CD14-positive monocyte (primary cell): ENCODE measurements at places on chromosomes 2 and 18. TPM values are rescaled to one million over a fixed set of nuclear protein-coding genes. Genes with fewer than 3 reads are reported as not detected.

ZNF804A gene
- polyA plus RNA-seq = 0.70 and 0.83 TPM in 2 replicates

DNA sequence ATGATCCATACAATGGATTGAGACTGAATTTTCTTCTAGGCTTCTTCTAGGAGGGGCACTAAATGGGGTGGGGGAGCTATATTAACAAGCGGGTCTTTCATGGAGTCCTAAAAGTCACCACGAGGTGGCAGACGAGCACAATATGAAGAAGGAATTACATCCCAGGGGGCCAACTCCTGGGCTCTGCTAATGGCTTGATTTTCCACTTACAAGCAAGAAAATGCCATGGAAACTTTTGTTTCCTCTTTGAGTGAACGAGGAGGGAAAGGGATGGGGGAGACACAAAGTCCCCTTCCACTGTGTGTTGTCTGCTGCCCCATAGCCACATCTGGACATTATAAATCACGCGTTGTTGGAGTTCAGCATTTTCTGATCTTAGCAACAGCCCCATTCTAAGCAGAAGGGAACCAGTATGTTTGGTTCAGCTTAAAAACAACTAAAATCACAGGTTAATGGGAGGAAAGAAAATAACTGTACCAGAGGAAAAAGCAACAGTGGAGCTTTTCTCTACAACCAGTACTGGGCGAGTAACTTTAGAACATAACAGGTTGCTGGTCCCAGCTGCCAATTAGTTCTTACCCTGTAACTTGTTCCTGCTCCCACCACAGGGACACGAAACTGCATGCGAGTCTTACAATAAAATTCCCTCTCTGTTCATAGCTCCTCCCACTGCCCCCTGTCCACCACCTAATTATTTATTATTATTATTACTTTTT lies 285.0 kb upstream of the PARD3B start:
- H3K36me3 ChIP-seq = no peaks in the 10 kb centered on the region
- peaks cover 24% of the 10 kb centered on the region for H3K4me1 ChIP-seq
- peak; percentile 37 for DNase-seq
- no peaks in the 10 kb centered on the region for H3K27me3 ChIP-seq
- H3K27ac ChIP-seq = no peak overlapping the region
- no peak overlapping the region for H3K4me3 ChIP-seq

DNA sequence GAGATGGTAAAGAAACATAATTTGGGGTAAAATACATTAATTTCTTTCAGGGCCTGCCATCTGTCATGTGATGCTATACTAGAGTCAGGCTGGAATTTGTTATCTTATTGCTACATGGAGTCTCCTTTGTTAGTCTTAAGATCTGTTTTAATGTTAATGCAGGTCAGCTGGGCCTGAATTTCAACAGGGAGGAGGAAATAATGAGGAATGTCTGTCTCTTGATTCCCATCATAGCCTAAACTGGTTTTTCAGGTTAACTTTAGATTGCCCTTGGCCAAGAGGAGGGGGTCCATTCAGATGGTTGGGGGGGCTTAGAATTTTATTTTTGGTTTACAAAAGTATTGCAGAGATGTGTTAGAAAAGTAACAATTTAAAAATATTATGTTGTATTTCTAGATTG lies 19.0 kb upstream of the FEZ2 start:
- no peak for DNase-seq
- no peak overlapping the region for H3K4me3 ChIP-seq
- H3K27ac ChIP-seq = no peak overlapping the region
- no peaks in the 10 kb centered on the region for H3K4me1 ChIP-seq

- no peaks in the 10 kb centered on the region for H3K27me3 ChIP-seq
- H3K4me3 ChIP-seq = no peak overlapping the region
- no peaks in the 10 kb centered on the region for H3K36me3 ChIP-seq
- DNase-seq = no peak
These were observed 44.1 kb downstream of the CD28 start for GRCh38 chr2:203750346-203751068.

GRCh38 chr18:56508370-56509036 lies 129.9 kb downstream of the TXNL1 start:
- DNase-seq = no peak
- H3K27me3 ChIP-seq = no peaks in the 10 kb centered on the region
- H3K27ac ChIP-seq = no peak overlapping the region

UGT1A3 gene
- not detected in 2 replicates for polyA plus RNA-seq

- H3K27me3 ChIP-seq = peaks cover 28% of the 10 kb centered on the region
- DNase-seq = no peak
- H3K27ac ChIP-seq = no peak overlapping the region
- H3K36me3 ChIP-seq = no peaks in the 10 kb centered on the region
These were observed 2.9 kb upstream of the NPPC start for GRCh38 chr2:231928901-231929725.

INHBB gene
- polyA plus RNA-seq = 0.06 and 0.08 TPM in 2 replicates

DNA sequence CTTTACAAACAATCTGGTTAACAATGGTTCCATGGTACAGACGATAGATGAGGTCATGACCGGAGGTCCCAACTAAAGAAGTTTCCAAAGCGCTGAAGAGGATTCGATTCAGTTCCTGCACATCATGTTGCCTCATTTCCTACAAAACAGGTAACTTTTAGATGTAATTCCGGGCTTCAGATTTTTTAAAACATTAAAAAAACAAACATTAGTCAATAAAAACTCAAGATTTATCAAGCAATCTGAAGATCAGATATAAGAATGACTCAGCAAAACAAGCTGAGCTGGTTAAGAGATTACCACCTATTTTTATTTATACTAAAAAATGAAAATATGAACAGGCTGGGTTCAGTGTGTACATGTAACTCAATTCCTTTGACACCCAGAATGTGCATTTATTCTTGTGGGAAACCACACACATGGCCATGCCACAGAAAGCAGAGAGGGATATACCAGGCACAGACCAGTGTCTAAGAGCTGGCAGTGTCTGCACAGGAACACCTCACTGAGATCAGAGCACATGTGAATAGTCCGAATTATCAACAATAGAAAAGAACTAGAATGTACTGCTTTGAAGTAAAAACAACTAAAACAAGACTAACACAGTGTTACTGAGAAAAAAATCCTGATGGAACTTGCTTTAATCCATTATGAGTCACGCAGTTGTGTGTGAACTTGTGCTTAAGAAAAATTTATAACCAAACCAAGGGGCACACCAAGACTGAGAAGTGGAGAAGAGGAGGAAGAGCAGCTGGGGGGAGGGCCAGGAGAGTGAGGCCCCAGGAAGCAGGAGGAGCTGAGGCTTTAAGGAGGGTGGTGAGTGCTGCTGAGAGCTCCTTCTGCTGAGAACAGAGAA lies 9.5 kb downstream of the USP40 start:
- no peaks in the 10 kb centered on the region for H3K27me3 ChIP-seq
- peaks cover 42% of the 10 kb centered on the region for H3K36me3 ChIP-seq
- no peak overlapping the region for H3K4me3 ChIP-seq
- DNase-seq = no peak
- H3K4me1 ChIP-seq = peaks cover 7% of the 10 kb centered on the region

GRCh38 chr2:118223992-118224894 lies 136.0 kb downstream of the INSIG2 start:
- H3K27ac ChIP-seq = no peak overlapping the region
- H3K36me3 ChIP-seq = no peaks in the 10 kb centered on the region
- peak overlapping the region; percentile 79 for H3K4me3 ChIP-seq

- H3K4me1 ChIP-seq = peaks cover 31% of the 10 kb centered on the region
- no peak overlapping the region for H3K27ac ChIP-seq
- H3K27me3 ChIP-seq = no peaks in the 10 kb centered on the region
- H3K4me3 ChIP-seq = no peak overlapping the region
These were observed 31.3 kb upstream of the PPP1CB start for GRCh38 chr2:28720345-28720744.

GRCh38 chr2:132654968-132655367 lies 15.0 kb downstream of the LYPD1 start:
- no peaks in the 10 kb centered on the region for H3K27me3 ChIP-seq
- H3K4me1 ChIP-seq = no peaks in the 10 kb centered on the region
- no peak overlapping the region for H3K4me3 ChIP-seq
- H3K27ac ChIP-seq = no peak overlapping the region
- DNase-seq = no peak
- H3K36me3 ChIP-seq = no peaks in the 10 kb centered on the region

GRCh38 chr2:234494361-234495250 lies 2.3 kb downstream of the ARL4C start:
- H3K36me3 ChIP-seq = no peaks in the 10 kb centered on the region
- H3K27me3 ChIP-seq = peaks cover 24% of the 10 kb centered on the region
- no peak for DNase-seq
- H3K4me1 ChIP-seq = peaks cover 68% of the 10 kb centered on the region
- H3K4me3 ChIP-seq = peak overlapping the region; percentile 48

SGPP2 gene
- not detected for polyA plus RNA-seq

DNA sequence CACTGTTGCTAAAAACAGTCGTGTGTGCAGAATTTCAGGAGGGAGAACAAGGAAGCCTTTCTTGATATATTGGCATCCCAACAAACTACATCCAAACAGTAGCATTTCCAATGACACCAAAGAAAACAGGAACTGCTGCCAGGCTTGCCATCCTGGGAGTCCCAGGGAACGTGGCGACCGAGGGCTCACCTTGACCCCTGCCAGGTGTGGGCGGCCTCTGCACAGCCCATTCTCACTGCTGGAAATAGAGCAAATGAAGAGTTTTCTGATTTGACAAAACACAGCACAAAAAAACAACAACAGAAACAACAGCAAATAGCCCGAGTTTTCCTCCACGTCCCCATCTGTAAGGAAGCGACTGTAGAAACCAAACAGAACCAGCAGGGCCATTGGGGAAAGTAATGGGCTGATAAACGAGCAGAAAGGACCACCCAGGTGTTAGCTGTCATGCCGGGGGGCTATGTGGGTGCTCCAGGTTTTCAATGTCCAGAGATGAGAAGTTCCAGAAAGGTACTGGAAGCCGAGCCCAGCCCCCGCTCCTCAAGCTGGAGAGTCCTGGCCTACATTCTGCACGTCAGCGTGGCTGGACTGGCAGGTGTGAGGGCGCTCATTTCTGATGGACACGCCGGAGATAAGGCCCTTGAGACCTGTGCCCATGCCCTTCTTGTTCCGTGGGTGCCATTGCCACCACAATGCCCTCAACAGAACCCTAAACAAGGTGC lies 80.8 kb downstream of the TWIST2 start:
- no peaks in the 10 kb centered on the region for H3K36me3 ChIP-seq
- H3K27ac ChIP-seq = no peak overlapping the region
- H3K4me1 ChIP-seq = no peaks in the 10 kb centered on the region
- DNase-seq = no peak
- peaks cover 2% of the 10 kb centered on the region for H3K27me3 ChIP-seq
- no peak overlapping the region for H3K4me3 ChIP-seq

NCKAP5 gene
- not detected for polyA plus RNA-seq

C2orf66 gene
- polyA plus RNA-seq = not detected in 2 replicates

RNASEH1 gene
- polyA plus RNA-seq = 14.2 TPM

UGT1A10 gene
- not detected in 2 replicates for polyA plus RNA-seq

SLC4A5 gene
- not detected for polyA plus RNA-seq

DNA sequence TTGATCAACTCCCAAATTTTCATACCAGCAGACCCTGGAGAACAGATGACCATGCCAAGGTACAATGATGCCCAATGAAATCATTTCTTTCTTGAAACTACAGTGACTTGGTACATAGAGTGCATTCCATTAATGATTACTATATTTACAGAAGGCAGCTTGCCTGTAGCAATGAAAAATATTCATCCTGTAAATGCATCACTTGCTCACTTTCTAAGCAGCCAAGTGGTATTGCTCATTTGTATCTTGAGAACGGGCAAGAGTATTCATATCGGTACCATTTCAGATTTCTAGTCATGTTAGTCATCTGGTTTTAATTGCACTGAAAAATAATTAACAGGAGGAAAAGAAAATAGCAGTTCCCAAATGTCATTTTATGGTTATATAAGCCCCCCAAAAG lies 59.6 kb downstream of the VIL1 start:
- H3K36me3 ChIP-seq = peaks cover 23% of the 10 kb centered on the region
- no peaks in the 10 kb centered on the region for H3K4me1 ChIP-seq
- no peak for DNase-seq
- H3K27me3 ChIP-seq = no peaks in the 10 kb centered on the region
- H3K4me3 ChIP-seq = no peak overlapping the region

DNA sequence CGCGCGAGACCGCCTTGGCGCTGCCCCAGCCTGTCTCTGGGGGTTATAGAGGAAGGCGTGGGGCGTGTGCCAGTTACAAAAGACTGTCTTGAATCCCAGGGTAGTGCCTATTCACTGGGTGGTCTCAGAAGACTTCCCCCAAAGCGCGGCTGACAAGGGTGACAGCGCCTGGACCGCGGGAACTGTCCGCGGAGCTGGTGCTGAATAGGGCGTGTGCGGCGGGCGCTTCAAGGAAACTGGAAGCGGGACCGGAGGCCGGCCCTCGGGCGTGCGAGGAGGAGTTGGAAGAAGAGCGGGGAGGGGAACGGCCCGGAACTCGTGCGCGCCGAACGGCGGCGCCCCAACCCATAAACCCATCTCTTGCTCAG lies 2.3 kb downstream of the EGR4 start:
- H3K27ac ChIP-seq = no peak overlapping the region
- peaks cover 56% of the 10 kb centered on the region for H3K27me3 ChIP-seq
- no peak overlapping the region for H3K4me3 ChIP-seq
- DNase-seq = peak; percentile 34

DNA sequence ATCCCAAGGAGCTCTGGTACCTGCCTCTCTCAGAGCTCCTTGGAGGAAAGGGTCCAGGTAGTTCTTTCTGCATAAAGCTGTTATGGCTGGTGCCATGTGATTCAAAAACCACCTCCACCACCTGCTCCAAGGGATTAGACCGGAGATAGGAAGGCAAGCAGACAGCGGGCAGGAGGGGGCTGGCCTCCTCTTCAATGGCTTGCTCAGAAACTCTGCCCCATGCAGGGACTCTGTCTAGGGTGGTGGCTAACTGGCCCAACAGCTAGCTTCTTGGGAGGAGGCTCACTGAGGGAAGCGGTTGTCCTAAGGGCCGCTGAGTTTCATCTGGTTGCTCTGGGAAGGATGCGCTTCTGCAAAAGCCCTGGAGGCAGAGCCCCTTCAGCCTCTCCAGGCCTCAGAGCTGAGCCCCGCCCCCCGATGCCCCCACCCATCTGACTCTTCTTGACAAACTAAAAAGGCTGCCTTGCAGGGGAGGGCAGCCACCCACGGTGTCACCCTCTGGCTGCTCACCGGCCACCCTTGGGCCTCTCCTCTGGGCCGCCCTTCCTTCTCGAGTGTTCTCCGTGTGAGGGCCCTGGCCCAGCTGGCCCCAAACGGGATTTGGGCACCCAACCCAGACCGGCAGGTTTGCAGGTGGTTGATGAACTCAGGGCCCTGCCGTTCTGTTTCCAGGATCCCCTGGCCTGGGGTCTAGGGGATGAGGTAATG lies 90.2 kb downstream of the MCFD2 start:
- H3K4me3 ChIP-seq = no peak overlapping the region
- DNase-seq = no peak
- H3K27me3 ChIP-seq = no peaks in the 10 kb centered on the region
